ENCODE measurements at places on chromosomes 1 and 21.

GRCh38 chr1:175277783-175278733 lies 85.5 kb upstream of the KIAA0040 start:
- no peak for DNase-seq

GRCh38 chr1:209302779-209303568 lies 280.5 kb upstream of the CAMK1G start:
- DNase-seq: no peak

DNA sequence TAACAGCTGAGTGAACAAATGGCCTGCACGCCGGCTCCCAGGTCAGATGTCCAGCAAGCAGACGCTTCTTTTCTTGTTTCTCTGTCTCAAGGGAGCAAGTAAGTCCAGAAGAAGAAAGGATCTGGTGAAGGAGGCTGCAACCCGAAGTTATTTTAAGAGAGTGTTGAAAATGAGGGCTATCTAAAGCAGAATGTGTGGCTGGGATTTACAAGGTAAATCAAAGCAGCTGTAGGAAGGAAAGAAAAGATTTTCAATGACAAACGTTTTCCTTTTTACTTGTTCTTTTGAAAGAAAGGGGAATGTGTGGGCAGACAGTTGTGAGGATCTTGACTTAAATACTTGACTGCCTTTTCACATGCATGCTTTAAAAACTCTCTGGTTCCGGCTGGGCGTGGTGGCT lies 311.5 kb downstream of the KIF26B start:
- DNase-seq: peak; percentile 39

GRCh38 chr1:40630488-40631223 lies 34.8 kb downstream of the RIMS3 start:
- DNase-seq: no peak

GRCh38 chr1:172241540-172241939 lies 178.9 kb upstream of the C1orf105 start:
- DNase-seq: no peak

DNA sequence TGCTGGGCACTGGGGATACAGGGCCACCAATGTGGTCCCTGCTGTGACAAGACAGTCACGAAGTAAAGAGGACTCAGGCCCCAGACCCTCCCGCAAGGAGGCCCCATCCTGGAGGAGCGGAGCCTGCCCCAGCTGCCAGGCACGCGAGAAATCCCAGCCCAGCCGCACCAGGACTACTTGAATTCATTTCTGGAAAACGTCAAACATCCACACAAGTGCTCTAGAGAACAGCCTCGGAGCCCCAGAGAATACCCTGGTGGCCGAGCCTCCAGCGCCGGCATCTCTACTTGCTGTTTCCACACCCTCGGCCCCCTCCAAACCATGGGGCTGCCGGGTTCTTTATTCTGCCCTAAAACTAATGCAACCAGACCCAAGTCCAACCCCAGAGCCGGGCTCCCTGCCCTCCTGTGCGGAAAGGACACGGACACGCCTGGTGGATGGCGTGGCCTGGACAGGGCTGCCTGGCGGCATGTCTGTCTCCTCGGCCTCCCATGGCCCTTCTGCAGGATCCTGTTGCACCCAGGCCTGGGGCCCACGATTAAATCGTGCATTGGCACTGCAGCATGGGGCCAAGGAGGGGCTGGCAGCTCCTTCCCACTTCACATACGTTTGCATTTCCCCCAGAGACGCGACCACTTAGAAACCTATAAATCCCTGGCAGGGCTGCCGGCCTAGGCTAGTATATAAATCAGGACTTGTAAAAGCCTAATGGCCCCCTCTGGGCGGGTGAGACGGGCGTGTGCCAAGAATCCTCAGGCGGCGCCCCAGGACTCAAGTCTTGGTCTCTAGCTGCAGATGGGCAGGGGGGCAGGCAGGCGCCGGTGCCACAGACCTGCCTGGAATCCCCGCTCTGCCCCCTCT lies 41.2 kb downstream of the DMRTB1 start:
- DNase-seq: no peak

DNA sequence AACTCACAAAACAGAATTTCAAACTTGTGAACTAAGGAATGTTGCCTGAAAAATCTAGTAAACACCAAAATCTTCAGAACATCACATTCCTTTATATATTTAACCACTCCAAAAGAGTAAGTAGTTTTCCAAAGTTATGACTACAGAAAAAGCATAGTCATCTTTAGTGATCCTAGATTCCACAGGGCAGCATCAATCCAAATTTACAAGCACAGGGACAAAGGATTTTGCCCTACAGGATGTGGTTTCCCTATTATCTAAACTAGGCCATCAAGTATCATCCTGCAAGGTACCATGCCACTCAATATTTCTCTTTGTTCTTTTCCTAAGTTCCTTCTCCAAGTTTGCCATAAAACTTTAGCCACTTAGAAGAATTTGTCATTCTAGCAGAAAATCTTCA lies 33.0 kb downstream of the COP1 start:
- DNase-seq: no peak

- DNase-seq: no peak
Measured at GRCh38 chr21:14080040-14080763, 130.6 kb downstream of the LIPI start.

- DNase-seq: no peak
Measured at GRCh38 chr1:85501355-85501898, 36.5 kb upstream of the DDAH1 start.

GRCh38 chr1:35958558-35958957 lies 27.7 kb downstream of the AGO3 start:
- no peak for DNase-seq

- no peak for DNase-seq
Measured at GRCh38 chr1:29884740-29885139, 648.4 kb downstream of the PTPRU start.

DNA sequence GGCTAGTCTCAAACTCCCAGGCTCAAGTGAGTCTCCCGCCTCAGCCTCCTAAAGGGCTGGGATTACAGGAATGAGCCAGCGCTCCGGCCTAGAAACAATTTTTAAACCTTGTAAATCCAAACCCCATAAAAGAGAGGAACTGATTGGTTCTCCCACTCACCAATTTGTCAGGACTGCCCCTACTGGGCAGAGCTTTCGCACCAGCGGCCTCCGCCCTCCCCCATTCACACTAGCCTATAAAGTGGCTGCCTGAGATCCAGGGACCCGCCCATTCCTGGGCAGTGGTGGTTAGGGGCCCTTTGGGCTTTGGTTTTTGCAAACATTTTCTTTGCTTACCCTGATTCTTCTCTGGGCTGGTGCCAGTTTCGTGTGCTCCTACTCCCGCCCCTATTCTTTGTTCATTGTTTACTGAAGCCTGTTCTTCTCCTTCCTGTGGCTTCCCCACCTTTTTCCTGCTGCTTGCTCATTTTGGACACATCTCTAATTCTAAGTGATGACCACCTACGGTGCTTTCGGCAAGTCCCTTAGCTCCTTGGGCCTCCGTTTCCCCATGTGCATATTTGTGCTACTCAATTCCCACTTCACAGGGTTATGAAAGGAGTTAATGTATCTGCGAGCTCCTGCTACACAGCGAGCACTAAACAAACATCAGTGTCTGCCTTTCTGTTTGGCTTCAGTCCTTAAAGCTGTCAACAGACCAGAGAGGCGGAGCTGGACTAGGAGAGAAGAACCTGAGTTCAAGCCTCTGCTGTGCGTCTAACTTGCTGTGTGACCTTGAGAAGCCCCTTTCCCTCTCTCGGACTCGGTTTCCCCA lies 39.8 kb upstream of the CLIC4 start:
- peak; percentile 90 for DNase-seq

- no peak for DNase-seq
Measured at GRCh38 chr1:226658546-226659125, 80.4 kb downstream of the ITPKB start.

DNA sequence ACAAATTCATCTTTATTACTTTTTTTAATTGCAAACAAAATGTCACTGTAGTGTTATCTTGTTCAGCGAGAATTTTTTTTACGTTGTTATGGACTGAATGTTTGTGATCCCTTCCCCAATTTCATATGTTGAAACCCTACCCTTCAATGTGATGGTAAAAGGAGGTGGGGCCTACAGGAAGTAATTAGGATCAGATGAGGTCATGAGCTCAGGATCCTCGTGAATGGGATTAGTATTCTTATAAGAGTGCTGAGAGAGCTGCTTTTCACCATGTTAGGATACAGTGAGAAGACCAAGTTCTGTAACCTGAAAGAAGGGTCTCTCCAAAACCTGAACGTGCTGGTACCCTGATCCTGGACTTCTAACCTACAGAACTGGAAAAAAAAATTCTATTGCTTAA lies 646.0 kb upstream of the TMPRSS15 start:
- no peak for DNase-seq

GRCh38 chr1:71733121-71733520 lies 549.2 kb downstream of the NEGR1 start:
- DNase-seq: no peak

GRCh38 chr1:31302709-31303441 lies 6.0 kb downstream of the ZCCHC17 start:
- no peak for DNase-seq

DNA sequence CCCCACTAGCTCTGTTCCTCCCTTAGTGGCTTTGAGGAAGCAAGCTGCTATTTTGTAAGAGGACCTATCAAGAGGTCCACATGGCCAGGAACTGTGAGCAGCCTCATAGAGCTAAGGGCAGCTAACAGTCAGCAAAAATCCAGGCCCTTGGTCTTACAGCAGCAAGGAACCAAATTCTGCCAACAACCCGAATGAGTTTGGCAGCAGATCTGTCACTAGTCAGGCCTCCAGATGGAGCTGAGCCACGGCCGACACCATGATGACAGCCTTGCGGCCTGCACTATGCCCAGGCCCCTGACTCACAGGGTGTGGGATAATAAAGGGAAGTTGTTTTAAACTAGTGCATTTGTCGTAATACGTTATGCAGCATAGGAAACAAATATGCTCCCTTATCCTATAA lies 28.0 kb upstream of the H3-3A start:
- peak; percentile 70 for DNase-seq

Data from putamen (tissue), 1 donor.